ENCODE measurements at places on chromosomes 1 and 21.

GRCh38 chr1:60848583-60849188 lies 233.7 kb upstream of the NFIA start:
- no peak for DNase-seq

DNA sequence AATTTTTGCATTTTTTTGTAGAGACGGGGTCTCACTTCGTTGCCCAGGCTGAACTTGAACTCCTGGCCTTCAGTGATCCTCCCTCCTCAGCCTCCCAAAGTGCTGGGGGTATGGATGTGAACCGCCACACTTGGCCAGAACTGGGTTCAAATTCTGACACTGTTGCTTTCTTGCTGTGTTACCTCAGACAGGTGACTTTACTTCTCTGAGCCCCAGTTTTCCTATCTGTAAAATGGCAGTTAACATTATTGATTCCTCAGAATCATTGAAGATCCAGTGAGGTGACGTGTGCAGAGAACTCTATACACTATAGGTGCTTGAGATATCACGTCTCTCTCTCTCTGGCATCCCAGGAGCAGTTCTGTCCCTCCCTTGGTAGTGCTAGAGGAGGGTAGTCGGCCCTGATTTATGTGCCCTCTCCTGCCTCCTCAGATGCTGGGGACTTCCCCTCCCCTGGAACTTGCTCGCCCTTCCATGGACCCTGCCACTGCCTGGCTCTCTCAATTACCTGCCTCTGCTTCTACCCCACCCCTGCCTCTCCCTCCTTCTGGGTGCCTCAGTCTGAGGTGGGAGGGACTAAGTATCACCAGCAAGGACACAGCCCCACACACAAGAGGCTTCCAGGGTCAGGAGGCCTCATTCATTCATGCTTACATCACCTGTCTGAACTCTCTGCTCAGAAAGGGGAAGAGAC lies 2.8 kb upstream of the HPCA start:
- no peak for DNase-seq

- no peak for DNase-seq
These were observed 33.5 kb downstream of the VPS26C start for GRCh38 chr21:37233551-37234146.

- no peak for DNase-seq
These were observed 42.5 kb downstream of the TMEM200B start for GRCh38 chr1:29081201-29081600.

GRCh38 chr1:70382682-70383081 lies 28.2 kb upstream of the ANKRD13C start:
- no peak for DNase-seq

Measured in hippocampal formation (tissue), 2 donors.